Left kidney (tissue), 8 donors: ENCODE measurements at places on chromosomes 1 and 21. TPM values are rescaled to one million over a fixed set of nuclear protein-coding genes. Genes with fewer than 3 reads are reported as not detected.

GLIS1 gene
- 2.5 TPM for polyA plus RNA-seq

ZNF593OS gene
- 1.4 TPM for polyA plus RNA-seq

DNA sequence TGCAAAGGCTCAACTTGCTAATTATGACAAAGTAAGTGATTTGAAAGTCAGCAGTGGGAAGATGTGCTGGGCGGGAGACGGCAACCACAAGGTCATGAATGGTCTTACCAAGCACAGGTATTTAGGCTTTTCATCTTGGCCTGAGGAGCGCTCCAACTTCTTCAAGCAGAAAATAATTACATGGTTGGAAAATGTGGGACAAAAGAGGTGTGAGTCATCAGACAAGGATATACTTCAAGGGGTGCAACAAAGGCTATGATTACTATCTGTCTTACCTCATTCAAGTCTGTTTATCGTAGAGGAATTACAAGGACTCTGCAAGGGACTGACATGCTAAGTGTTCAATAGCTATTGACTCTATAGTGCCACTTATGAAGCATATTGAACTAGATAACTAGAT lies 2005.7 kb downstream of the MRPL39 start:
- DNase-seq, result no peak

GRCh38 chr1:1819762-1820161 lies 41.5 kb upstream of the NADK start:
- no peak for DNase-seq
